ENCODE measurements at places on chromosomes 4 and X.

DNA sequence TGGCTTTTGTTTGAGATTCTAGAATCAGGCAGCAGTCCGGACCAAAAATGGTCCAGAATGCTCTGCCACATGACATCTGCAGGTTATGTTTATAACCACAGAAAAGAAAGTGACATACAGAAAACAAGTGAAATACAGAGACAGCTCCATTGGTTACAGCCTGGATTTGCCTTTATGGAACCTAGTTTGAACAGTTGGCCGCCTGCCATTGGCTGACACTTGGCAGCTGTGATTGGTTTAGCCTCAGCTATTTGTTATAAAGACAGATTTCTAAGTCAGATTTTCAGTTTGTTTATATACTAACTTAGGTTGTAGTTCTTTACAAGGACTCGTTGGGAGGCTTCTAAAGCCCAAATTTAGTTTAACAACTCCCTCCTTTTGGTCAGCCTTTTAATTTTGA, 40.8 kb upstream of the IL9R start:
- no peak for DNase-seq

DNA sequence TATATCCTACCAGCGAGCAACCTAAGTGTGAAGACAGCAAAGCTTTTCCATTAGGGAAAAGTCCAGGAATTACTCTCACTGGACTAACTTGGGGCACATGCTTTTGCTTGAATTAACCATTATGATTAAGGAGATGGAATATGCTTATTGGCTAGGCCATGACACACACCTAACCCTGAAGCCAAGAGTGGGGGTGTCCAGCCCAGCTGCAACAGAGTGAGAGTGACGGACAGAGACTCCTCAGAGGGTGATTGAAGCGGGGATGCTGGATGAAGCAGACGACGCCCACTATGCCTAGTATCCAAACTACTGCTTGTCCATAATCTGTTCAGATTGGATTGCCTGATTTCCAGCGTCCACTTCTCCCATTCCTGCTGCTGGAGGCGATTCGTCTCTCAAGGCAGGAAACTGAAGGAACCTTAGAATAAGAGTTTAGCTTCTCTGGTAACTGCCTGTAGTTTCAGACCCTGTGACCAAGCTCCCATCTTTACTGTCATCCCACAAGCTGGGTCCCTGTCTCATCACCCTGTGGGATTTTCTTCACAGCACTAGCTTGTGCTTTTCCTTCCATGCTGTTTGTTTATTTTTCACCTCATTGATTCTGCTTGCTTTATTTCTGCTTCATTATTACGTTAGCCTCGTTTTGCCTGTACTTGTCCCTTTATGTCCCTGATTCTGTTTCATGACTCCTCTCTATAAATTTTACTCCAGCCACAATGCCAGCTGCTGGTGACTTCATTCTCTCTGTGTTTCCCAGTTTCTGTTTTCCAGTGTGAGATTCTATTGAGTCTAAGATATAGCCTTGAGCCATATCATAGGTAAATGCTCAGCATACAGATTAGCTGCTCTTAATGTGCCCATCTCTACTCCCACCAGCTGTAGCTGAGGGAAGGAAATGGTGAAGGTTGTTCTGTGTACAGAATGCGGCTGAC, 19.0 kb downstream of the FAM47E start:
- DNase-seq: no peak

DNA sequence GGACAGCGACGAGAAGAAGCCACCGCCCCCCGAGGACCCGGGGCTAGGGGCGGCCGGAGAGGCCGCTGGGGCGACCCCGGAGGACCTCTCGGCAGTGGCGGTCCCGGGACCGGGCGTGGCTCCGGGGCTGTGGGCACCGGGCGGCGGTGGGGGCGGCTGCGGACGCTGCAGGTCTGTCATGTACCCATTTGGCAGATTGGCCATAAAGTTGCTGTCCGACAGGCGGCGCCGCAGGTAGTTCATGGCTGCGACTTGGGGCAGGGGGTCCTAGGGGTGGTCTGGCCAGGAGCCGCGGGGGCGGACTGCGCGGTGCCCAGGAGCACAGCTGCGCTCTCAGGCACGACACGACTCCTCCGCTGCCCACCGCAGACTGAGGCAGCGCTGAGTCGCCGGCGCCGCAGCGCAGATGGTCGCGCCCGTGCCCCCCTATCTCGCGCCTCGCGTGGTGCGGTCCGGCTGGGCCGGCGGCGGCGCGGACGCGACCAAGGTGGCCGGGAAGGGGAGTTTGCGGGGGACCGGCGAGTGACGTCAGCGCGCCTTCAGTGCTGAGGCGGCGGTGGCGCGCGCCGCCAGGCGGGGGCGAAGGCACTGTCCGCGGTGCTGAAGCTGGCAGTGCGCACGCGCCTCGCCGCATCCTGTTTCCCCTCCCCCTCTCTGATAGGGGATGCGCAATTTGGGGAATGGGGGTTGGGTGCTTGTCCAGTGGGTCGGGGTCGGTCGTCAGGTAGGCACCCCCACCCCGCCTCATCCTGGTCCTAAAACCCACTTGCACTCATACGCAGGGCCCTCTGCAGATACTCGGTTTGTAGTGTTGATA, at the start of gene SYN1:
Gene SYN1 (minus strand): TSS at position 372 of the 817 bp plus-strand sequence. CDS start 129 bp downstream, at position 243.
- DNase-seq: no peak

GRCh38 chr4:71107726-71108125, 114.3 kb downstream of the DCK start:
- DNase-seq: no peak

DNA sequence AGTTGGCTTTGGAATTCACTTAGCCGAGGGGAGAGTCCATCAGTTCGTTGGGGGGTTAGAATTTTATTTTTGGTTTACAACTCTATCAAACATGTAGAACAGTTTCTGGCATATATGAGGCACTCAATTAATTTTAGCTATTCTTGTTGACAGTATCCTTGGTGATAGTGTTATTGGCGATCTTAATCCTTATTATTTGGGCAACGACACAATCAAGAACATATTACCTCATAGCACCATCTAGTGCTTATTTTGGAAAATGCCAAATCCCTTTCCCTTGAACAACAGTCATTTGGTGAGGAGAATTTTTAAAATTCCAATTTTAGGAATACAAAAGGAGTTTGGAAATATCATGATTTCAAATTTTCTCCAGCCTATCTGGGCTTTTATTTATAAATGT, 17.9 kb upstream of the PGRMC1 start:
- DNase-seq: no peak

- no peak for DNase-seq
Measured at GRCh38 chr4:139665079-139665689, 435 bp upstream of the MGST2 start.

Data from LNCaP clone FGC (cell line).